ENCODE measurements at places on chromosomes 3 and 15. TPM values are rescaled to one million over a fixed set of nuclear protein-coding genes. Genes with fewer than 3 reads are reported as not detected.

- no peak for DNase-seq
Measured at GRCh38 chr3:81516042-81516441, 245.4 kb downstream of the GBE1 start.

- no peak for DNase-seq
Measured at GRCh38 chr3:138079901-138080300, 35.5 kb downstream of the DZIP1L start.

Gene MEX3B
- total RNA-seq, result 11.2 TPM

Gene DAPK2
- total RNA-seq, result 23.5 TPM

- DNase-seq, result no peak
Measured at GRCh38 chr3:32498252-32498651, 4.4 kb downstream of the CMTM6 start.

Data from osteoblast (primary cell).